ENCODE measurements at places on chromosomes 1 and 21.

- DNase-seq: no peak
Observed at GRCh38 chr1:44909901-44910544, 67.0 kb upstream of the PTCH2 start.

GRCh38 chr1:6861075-6861724, 75.9 kb downstream of the CAMTA1 start:
- DNase-seq: no peak

DNA sequence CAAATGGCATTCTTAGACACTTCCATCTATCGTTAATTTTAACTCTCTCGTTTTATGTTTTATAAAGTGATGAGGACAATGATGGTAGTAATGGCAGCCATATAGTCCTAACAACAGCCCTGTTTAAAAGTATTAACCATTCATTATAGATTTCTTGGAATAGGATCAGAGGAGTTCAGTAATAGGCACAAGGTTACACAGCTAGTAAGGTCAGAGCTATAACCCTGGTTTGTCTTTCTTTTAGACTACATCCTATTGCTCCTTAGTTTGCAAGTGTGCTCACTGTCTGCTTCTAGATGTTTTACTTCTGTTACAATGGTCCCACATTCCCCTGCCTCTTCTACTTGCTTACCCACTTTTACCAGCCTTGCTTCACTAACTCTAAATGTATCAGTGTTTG, 50.9 kb downstream of the TLCD4 start:
- DNase-seq: no peak

GRCh38 chr1:53293123-53293522, 34.7 kb downstream of the LRP8 start:
- DNase-seq: no peak

DNA sequence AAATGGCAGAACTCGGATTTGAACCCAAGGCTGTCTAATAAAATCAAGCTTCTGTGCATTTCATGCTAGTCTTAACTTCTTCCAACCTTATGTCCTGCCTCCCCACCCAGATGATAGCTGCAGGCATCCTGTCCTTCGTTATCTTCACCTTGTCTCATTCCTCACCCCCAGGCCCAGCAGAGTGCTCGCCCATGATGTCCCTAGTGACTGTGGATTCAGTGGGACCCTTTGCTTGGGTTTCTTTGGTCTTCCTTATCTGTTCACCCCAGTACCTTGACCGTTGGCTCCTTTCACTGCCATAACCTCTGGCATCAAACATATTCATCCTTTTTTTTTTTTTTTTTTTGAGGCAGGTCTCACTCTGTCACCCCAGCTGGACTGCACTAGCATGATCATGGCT, 5.6 kb upstream of the BSDC1 start:
- no peak for DNase-seq

- DNase-seq: no peak
Observed at GRCh38 chr1:96073100-96073499, 648.5 kb upstream of the PTBP2 start.

- no peak for DNase-seq
Observed at GRCh38 chr1:983798-984475, 2.0 kb upstream of the PERM1 start.

GRCh38 chr1:107786203-107786845, 178.7 kb downstream of the VAV3 start:
- DNase-seq: no peak

- peak; percentile 26 for DNase-seq
Observed at GRCh38 chr1:5847013-5847659, 145.1 kb downstream of the NPHP4 start.

- DNase-seq: no peak
Observed at GRCh38 chr1:227065311-227065710, 125.2 kb downstream of the COQ8A start.

DNA sequence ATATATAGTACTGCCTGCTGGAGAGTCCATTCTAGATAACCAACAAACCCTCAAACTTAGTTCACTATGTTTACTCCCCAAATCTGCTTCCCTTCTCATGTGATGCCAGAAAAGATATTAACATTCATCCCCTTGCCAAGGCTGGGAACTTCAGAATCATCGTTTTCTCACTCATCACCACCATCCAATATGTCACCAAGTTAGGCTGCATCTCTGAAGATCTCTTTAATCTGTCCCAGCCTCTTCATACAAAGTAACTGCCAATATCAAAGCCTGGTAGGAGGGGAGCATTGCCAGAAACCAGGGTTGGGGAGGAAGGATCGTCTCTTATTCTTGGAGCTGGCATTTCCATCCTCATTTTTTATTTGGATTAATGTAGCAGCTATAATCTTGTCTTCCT, 71.6 kb downstream of the XCL2 start:
- DNase-seq: no peak

DNA sequence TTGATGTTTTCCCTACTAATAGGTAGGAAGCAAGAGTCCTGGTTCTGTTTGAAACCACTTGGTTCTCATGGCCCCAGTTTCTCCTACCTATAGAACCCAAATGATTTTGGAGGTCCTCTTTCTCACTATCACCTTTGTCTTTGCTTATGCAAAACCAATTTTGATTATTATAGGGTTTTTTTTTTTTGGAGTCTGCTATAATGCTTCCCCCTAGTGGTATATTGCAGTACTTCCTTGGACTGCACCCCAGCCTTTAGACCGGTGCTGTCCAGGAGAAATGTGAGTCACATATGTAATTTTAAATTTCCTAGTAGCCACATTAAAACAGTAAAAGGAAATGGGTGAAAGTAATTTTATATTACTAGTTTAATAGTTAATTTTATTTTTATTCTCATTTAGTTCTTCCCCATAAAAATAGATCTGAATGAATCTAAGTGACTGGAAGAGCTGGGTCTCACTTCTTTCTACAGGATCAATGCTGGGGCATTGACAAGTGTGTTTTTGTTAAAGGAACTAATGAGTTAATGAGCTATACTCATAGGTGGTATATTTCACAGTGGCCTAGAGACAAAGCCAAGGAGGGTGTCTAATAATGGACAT, 10.6 kb downstream of the FCMR start:
- DNase-seq: peak; percentile 68

GRCh38 chr1:167200749-167201148, 19.9 kb upstream of the POU2F1 start:
- DNase-seq: no peak

DNA sequence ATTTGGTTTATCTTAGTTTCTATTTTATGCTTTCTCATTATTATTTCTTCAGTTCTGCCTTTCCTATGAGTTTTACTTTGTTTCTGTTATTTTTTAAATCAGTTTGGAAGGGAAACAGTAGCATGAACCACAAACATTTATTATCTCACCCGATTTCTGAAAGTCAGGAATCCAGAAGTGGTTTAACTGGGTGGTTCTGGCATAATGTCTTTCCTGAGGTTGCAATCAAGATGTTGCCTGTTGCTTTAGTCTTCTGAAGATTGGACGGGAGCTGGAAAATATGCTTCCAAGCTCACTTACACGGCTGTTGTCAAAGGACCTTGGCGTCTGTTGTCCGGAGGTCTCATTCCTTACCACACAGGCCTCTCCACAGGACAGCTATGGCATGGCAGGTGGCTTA, 50.4 kb downstream of the SNRPE start:
- no peak for DNase-seq

DNA sequence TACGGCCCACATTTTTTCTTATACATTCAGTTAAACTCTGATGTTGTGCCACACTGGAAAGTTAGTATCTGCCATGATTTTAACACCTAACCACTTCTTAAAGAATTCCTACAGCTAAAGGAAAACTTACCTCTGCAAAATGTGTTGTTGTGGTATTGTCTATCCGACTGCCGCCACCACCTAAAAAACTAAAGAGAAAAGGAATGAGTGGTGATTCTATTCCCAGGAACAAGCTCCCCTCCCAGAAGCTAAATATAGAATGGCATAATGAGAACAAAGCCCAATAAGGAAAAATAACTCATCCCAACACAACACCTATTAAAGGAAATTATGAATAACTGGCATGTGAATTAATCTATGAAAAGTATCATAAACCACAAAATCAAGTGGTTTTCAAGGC, 39.5 kb downstream of the RNF115 start:
- no peak for DNase-seq

GRCh38 chr1:31961536-31961935, 23.4 kb upstream of the PTP4A2 start:
- no peak for DNase-seq

- no peak for DNase-seq
Observed at GRCh38 chr1:94011709-94012595, 102.7 kb upstream of the GCLM start.

DNA sequence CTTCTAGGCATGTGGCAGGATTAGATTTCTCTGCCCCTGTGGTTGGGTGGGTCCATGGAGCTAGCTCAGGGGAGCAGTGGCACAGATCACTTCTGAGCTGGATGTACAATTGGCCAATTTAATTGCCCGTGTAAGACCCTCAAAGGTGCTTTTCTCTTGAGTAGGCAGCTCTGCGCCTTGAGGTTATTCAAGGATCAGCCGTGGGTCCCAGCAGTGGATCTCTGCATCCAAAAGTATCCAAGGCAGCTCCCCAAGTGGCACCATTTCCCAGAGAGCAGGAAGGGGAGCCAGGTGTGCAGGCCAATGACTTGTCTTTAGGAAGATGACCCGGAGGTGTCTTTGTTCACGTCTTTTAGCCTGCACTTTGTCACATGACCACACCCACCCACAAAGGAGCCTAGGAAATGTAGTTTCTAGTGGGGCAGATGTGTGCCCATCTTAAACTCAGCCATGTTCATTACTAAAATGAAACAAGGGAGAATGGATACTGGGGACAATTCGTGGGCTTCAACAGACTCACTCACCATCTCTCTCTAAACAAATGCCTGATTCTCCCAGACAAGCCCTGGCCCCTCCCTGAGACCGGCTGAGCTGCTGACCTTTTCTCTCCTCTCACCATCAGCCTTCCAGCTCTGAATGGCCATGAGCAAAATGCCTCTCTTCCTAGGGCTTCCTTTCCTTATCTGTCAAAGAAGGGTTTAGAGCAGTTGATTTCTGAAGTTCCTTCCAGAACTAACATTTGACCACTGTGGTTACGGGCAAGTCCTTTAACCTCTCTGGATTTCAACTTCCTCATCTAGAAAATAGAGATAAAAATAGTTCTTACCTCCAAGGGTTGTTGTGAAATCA, 41.4 kb upstream of the TENT5C start:
- DNase-seq: no peak

DNA sequence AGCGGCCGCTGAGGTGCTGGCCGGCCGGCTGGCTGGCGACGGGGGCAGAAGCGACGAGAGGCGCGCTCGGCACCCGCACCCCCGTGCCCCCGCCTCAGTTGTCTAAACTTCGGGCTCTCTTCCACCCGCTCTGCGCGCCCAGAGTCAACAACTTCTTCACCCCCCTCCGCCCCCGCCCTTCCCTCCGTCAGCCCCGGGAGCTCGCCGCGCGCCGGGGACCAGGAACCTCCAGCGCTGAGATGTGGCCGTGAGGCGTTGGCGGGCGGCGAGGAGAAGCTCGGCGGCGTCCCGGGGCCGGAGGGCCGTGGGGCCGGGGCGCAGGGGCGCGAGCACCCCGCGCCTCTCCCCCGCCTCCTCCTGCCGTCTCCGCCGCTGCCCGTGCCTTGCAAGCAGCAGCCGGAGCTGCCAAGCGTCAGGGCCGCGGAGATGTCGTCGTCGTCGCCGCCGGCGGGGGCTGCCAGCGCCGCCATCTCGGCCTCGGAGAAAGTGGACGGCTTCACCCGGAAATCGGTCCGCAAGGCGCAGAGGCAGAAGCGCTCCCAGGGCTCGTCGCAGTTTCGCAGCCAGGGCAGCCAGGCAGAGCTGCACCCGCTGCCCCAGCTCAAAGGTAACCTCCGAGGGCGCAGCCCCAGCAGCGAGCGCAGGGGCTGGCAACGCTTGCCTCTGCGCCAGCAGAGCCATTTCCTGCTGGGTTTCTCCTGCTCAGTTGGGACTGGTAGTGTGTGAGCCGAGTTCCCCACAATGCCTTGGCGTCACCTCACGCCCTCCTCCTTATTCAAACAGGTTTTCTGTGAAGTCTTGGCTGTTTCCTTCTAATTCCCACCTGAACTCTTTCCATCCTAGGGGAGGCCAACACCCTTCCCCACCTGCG, 710 bp downstream of the PPP2R5A start:
- peak; percentile 62 for DNase-seq

DNA sequence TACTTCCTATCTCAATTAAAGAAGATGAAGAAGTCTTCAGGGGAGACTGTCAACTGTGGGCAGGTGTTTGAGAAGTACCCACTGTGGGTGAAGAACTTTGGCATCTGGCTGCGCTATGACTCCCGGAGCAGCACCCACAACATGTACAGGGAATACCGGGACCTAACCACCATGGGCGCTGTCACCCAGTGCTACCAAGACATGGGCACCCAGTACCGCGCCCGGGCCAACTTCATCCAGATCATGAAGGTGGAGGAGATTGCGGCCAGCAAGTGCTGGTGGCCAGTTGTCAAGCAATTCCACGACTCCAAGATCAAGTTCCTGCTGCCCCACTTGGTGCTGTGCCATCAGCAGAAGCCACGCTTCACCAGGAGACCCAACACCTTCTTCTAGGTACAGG, 15.5 kb upstream of the RNF19B start:
- DNase-seq: no peak

- DNase-seq: no peak
Observed at GRCh38 chr1:71987181-71987580, 295.2 kb downstream of the NEGR1 start.

GRCh38 chr21:35357041-35357780, 308.1 kb upstream of the RUNX1 start:
- DNase-seq: no peak

GRCh38 chr1:207298636-207299398, 22.7 kb upstream of the CD55 start:
- peak; percentile 53 for DNase-seq

- DNase-seq: no peak
Observed at GRCh38 chr1:150612014-150612345, 17.4 kb downstream of the ENSA start.

DNA sequence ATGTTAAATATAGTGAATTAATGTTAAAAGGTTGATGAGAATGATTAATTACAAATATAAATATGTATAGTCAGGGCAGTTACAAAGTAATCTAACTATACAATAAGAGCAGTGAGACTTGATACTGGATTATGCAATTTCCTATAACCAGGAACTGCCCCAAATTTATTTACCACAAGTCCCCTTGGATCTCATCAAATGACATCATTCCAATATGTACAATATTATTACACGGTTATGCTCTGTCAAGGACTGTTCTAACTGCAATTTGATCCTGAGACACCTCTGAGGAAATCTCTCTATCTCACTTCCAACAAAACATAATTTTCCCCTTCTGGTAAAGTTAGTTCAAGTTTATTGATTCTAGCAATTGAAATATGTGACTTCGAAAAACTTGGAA, 917.6 kb downstream of the NCAM2 start:
- DNase-seq: no peak

GRCh38 chr1:173717238-173717637, 2.5 kb downstream of the KLHL20 start:
- peak; percentile 55 for DNase-seq
